ENCODE measurements at places on chromosomes 4 and X.

DNA sequence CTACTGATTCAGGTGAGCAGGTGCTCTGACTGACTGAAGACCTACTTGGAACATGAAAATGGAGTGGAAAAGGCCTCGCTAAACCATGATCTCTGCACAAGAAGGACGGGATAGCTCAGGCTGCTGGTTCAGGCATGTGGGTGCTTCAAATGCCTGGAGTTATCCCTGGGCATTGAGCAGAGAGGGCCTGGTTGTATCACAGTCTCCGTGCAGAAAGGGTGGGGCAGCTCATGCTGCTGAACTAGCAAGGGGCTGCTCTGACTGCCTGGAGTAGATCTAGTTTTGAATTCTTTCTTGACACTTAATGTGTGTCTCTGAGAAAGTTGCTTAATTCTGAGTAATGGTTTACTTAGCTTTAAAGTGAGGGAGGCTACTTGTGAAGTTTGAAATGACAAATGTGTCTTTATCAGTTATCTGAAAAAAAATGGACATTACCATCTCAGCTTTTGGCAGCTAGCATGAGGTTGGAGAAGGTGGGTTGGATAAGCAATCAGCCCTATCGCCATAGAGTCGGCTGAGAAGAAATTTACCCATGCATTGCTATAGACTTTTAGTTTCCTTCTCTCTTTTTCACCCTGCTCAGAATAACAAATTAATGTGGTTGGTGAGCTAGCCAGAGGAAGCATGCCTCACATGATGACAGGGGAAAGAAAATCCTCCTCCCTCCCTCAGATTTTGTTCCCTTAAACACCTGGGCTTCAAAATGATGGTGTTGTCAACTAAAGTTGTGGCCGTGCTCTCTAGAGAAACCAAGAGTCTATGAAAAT lies 832.4 kb downstream of the STIM2 start:
- no peak for DNase-seq

GRCh38 chrX:149221230-149221629 lies 283.9 kb downstream of the IDS start:
- no peak for DNase-seq

DNA sequence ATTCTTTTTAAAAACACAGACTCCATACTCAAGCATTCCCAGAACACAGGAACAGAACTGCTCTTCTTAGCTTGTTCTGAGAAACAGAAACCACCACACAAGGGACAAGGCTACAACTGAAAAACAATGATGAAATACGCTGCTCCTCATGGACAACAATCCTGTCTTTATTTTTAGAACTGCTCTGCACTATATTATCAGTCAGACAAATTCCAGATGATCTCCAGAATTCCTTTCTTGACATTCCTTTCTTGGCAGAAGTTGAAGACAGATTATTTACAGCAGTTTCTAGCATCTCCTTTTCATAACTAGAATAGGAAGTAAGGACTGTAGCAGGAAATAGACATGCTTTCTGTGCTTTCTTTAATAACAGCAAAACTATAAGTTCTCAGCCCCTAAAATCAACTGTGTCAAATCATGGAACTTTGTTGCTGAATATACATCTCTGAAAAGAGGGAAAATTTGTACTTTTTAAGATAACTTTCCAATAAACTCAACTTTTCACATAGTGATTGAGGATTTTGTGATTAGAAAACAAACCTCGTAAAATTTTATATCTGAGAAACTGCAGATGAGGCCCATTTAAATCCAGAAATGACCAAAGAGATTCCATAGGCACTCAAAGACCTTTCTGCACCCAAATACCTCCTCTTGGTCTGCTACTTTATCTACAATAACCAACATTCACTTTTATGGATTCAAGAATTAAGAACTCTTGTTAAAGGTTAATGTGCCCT lies 35.9 kb downstream of the ANTXR2 start:
- no peak for DNase-seq

GRCh38 chr4:578451-579443 lies 2.7 kb upstream of the TMEM271 start:
- DNase-seq, result no peak

GRCh38 chr4:48112017-48112667 lies 21.9 kb downstream of the TXK start:
- no peak for DNase-seq

- no peak for DNase-seq
Observed at GRCh38 chrX:39899059-39899458, 198.7 kb downstream of the BCOR start.

DNA sequence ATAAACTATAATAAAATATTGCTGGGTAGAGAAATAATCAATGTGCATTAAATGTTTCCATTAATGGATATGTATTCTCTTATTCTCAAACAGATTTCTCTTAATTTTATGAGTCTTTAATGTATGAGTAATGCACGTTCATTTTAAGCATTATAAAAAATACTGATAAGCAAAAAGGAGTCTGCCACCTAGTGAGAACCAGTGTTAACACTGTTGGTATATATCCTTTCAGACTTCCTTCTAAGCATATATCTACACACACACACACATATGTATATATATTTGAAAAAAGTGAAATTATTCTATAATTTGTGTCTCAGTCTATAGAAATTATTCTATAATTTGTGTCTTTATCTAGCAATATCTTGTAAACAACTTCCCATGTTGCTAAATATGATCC lies 49.9 kb upstream of the MTMR1 start:
- DNase-seq, result no peak

DNA sequence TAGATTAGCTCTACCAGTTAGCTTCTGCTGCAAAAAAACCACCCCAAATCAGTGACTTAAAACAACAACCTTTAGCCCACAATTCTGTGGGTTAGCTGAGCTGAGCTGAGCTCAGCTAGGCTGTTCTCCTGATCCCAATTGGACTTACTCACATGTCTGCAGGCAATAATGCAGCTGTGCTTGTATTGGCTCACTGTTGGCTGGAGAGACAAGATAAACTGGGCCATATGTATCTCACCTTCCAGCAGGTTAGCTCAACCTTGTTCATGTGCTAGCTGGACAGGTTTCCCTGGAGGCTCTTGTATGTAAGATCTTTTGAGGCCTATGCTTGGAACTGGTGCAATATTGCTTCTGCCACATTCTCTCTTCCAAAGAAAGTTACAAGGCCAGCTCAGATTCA lies 261.5 kb upstream of the ADGRL3 start:
- no peak for DNase-seq

DNA sequence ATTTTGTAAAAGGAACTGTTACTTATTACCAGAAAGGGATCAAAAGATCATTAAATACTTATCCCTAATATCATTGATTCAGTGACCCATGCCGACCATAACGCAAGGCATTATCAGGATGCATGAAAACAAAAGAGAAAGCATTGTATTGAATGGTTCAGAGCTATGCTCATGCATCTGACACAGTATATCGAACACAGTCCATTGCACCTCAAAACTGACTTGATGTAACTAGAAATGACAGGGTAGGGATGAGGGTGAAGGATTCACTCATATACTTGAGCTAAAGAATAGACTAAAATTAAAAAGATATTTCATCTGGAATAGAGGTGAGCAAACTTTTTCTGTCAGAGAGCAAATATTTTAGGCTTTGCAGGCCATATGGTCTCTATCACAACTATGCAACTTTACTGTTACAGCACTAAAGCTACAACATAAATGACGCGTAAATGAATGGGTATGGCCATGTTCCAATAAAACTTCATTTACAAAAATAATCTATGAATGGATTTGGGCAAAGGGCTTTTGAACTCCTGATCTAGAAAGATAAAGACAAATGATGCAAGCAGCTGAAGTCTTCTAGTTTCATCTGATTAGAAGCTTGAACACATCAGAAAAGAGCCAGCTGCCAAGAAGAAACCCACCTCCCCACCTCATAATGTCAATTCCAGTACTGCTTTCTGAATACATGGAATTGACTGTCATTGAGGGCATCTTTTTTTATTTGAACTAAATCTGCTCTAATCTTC lies 12.9 kb upstream of the SPP1 start:
- no peak for DNase-seq
